Stimulated activated CD4-positive, alpha-beta T cell treated with anti-CD3 and anti-CD28 coated beads, Interleukin-1b, Interleukin-23, amount 100 ng/mL, for 1 hour (primary cell): ENCODE measurements at places on chromosomes 4 and X.

GRCh38 chr4:155539746-155540145 is 126.9 kb upstream of the GUCY1A1 start:
- no peak for DNase-seq

DNA sequence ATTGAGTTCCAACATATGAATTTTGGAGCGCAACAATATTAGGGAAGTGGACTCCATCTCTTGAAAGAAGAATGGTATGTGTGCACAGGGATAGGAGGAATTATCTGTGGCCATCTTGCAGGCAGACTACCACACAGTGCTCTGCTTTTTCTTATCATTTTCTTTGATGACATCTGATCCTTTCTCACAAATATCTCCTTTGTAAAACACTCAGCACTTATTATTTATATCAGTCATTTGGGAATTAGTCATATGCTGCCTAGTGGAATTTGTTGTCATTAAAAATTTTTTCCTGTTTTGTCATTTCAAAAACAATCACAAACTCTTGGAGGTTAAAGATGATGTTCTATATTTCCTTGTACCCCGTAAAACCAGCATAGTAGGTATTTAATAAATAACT is 444.3 kb upstream of the ATOH1 start:
- DNase-seq: no peak

GRCh38 chrX:70525733-70526132 is 81.1 kb downstream of the DLG3 start:
- no peak for DNase-seq

DNA sequence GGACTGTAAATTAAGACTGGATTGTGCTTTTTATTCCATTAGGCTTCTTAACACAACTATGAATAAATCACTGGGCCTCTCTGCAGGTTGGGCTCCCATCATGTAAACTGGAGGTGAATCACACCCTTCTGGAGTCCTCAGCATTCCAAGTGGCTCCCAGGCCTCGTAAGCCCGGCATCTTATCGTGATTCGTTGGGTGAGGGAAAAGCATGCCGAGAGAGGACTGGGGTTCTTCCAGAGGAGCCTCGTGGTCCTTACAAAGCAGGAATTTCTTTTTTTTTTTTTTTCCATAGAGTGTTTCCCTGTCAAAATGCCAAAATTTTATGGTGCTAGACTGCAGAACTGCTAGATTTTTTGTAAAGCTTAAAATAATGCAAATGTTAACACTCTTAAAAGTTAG is 20.0 kb downstream of the CLDN22 start:
- no peak for DNase-seq

- DNase-seq: no peak
These were observed 2675.7 kb downstream of the PCDH7 start for GRCh38 chr4:33395731-33396485.

DNA sequence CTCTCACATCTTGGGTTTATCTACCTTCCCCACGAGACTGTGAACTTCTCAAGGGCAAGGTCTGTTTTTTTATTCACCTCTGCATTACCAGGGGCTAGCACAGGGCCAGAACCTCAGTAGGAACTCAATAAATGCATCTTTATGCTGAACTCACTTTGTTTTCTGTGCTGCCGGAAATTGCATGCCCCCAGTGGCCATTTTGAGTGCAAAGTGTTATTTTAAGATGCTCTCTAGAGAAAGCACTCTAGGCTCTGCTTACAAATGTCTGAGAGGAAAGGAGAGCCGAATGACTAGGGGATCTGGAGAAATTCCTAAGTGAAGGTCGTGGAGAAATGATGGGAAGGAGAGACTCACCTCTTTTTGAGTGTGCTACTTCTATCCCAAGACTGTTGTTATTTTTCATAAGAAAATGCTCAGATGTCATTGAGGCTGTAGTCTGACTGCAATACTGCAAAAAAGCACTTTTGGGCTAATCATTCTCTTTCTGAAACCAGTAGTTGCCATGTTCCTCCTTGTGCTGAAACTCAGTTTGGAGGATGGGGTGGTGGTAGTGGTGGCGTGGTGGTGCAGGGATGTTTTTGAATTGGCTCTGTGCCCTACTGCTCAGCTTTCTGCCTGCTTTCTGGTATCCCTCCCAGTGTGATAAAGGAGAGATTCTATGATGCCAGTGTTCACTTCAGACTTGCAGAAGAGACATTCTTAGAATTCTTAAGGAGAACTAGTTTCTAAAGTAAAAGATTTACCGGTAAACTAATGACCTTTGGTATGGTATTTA is 41.3 kb downstream of the DOCK11 start:
- DNase-seq: no peak

DNA sequence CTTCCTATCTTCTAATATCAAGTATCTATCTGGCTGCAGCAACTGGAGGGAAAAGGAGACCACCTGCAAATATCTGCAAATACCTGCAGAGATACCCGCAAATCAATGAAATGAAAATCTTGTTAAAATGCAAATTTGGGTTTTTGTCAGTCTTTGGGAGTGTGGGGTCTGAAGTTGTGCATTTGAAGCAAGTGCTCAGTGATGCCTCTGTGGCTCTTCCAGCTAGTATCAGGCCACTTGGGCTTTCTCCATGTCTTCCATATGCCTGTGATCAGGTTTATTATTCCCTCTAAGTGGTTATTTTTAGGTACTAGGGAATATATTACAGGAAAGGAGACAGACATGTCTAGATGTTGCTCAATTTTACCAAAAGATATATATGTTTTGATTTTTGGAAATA is 880.3 kb downstream of the ADGRL3 start:
- no peak for DNase-seq

- DNase-seq: no peak
These were observed 134.0 kb downstream of the ARHGAP10 start for GRCh38 chr4:147865926-147866325.

- no peak for DNase-seq
These were observed 59.3 kb downstream of the AFF1 start for GRCh38 chr4:86993909-86994681.

DNA sequence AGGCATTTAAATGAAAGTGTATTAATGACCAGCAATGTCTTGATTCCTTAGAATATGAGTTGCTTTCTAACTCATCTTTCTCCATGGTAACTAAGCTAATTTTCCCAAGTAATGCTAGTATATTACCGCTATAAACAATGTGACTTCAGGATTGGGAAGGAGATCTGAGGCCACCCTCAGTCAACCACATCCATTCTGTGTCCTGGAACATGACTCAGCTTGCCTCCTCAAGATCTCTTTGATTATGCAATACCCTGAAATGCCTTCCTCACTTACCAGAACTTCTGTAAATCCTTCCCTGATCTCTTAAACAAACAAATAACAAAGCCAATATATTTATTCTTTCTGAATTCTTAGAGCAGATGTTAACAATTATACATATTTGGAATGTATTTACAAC is 1495.5 kb downstream of the PCDH18 start:
- no peak for DNase-seq

DNA sequence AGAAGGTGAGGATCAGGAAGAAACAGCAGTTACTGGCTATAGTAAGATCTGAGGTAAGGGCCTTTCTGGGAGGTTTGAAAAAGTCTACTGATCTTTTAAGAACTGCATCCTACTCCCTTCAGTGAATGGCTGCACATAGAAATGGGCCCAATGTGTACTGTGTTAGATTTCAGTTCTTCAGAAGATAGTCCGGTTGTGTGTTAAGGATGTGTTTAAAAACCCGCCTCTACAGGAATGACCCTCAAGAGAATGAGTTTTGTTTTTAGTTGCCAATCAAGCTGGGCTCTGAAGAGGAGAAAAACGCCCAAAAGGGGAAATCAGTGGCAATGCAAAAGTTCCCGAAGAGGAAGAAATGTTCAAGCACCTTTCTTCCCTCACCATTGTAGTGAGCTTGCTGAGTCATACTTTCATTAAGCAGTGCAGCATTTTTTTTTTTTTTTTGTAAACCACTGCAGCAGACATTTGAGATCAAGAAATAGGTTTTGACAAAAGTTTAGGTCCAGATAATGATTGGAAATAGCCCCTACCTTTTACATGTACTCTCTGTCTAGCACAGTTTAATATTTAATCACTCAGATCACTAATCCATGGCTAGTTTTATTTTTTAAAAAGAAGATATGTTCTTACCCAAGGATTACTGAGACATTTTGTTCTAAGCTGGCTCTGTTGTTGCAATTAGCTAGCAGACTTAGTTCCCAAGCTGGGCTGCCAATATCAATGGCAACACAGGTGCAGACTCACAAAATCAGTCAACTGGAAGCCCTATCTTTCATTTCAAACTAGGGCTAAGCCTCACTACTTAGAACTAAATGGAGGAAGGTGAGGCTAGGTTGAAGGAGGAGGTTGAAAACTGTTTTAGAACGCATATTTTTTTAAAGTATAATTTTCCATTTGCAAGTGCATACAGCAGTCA is 7.0 kb upstream of the TRPC5OS start:
- DNase-seq: no peak

DNA sequence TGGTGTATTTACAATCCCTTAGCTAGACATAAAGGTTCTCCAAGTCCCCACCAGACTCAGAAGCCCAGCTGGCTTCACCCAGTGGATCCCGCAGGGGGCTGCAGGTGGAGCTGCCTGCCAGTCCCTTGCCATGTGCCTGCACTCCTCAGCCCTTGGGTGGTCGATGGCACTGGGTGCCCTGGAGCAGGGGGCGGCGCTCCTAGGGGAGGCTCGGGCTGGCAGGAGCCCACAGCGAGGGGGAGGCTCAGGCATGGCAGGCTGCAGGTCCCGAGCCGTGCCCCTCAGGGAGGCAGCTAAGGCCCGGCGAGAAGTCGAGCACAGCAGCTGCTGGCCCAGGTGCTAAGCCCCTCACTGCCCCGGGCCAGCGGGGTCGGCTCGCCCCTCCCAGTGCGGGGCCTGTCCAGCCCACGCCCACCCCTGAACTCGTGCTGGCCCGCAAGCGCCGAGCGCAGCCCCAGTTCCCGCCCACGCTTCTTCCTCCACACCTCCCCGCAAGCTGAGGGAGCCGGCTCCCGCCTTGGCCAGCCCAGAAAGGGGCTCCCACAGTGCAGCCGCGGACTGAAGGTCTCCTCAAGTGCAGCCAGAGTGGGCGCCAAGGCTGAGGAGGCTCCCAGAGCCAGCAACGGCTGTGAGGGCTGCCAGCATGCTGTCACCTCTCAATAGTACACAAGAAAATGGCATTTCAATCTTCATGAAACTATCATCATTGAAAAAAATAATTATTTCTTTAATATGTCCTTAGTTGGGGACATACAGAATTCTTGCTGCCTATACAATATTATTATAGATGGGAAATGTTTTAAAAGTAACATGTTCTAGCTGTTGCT is 189.1 kb downstream of the SLC7A11 start:
- DNase-seq: no peak

DNA sequence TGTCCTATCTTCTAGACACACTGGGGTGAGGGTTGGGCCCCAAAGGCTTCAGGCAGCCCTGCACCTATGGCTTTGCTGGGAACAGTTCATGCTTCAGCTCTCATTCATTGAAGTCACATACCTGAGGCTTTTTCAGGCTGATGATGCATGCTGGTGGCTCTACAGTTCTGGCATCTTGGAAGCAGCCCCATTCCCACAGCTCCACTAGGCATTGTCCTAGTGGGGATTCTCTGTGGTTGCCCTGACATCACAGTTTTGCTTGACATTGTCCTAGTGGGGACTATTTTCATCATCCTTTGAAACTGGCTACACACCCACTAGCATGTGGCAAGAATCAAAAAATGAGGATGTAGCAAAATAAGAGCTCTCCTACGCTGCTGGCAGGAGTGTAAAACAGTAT is 37.7 kb upstream of the C4orf17 start:
- no peak for DNase-seq
